ENCODE measurements at places on chromosomes 12 and 14.
A peak's percentile ranks its signal among the peaks of the same experiment; 100 is the strongest.

DNA sequence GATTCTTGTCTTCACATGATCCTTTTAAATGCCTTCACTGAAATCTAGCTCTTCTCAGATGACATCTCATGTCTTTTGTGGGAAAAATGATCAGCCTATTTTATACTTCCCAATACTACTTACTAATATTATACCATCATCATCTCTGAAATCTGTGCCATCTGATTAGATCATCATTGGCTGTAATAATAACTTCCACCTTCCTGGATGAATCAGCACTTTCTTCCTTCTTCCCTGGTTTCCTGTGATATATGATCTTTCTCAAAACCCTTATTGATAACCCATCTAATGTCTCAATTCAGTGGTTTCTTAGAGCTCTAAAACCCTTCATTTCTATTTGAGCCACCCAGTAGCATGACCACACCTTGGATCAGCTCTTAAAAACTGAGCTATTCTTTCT, 30.9 kb downstream of the GPR137C start:
- no peak for DNase-seq

GRCh38 chr12:115873451-115874082, 403.9 kb downstream of the MED13L start:
- no peak for DNase-seq

- DNase-seq: peak; percentile 19
Observed at GRCh38 chr14:50501642-50502041, 30.7 kb downstream of the MAP4K5 start.

DNA sequence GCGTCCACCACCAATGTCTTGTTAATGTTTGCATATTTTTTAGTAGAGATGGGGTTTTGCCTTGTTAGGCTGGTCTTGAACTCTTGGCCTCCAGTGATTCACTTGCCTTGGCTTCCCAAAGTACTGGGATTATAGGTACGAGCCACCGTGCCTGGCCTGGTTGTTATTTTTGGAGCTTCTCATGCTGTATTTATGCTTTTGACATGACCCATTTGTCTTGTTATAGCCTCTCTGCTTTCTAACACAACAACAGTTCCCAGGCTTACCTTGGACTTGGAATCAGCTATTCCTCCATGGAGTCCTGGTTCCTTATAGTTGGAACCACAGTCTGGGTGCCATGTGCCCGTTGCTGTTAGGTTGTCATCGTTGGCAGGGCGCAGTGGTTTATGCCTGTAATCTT, 29.7 kb downstream of the ZNF410 start:
- DNase-seq: no peak

DNA sequence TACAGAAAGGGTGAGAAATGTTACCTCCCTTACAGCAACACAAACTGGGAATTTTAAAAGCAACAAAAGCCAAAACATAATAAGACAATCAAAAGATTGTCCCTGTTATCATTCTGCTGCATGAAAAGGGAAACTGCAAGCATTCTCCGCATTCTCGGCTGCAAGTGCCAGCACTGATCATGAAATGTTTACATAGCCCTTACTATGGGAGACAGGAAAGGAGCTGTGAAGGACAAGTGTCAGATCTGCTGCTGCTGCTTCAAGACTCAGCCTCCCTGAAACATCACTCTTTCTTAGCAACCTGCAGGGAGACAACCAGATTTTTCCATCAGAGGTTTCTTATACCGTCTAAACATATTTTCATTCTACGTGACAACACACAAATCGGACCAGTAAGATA, 20.1 kb downstream of the DENND5B start:
- DNase-seq: no peak

DNA sequence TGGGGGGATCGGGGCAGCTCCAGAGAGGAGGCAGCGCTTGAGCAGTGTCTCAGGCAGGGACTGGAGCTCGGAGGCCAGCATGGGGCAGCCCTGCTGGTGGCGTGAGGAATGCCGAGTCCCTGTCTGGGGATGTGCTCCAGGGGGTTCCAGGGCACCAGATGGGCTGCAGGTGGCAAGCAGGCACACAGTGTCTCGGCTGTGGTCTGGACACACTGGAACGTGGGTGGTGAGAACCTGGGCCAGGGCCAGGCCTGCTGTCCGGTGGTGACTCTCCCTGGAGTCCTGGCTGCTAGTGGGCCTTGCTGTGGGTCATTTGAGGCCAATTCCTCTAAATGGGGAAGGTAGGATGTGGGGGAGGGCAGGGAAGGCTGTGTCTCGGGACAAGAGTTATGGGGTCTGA, 199.4 kb upstream of the RTL1 start:
- DNase-seq: no peak

DNA sequence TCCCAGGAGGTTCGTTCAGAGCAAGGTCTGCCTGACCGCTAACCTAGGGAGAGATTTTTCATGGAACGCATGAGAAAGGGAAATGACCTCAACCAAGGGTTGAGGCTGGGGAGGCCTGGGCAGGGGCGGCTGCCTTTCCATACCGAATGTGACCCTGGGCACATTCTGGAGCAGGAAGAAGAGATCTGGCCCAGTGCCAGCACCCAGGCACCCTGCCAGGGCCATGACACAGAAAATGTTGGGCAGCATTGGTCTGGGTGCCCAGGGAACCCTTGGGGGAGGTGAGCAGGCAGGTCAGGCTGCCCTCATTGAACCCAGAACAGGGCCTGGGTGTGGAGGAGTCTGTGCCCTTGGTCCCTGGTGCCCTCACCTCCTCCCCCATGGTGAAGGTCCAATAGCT, 106.8 kb downstream of the CALM1 start:
- DNase-seq: no peak
